ENCODE measurements at places on chromosomes 3 and 15. TPM values are rescaled to one million over a fixed set of nuclear protein-coding genes. Genes with fewer than 3 reads are reported as not detected.
A peak's percentile ranks its signal among the peaks of the same experiment; 100 is the strongest.

DNA sequence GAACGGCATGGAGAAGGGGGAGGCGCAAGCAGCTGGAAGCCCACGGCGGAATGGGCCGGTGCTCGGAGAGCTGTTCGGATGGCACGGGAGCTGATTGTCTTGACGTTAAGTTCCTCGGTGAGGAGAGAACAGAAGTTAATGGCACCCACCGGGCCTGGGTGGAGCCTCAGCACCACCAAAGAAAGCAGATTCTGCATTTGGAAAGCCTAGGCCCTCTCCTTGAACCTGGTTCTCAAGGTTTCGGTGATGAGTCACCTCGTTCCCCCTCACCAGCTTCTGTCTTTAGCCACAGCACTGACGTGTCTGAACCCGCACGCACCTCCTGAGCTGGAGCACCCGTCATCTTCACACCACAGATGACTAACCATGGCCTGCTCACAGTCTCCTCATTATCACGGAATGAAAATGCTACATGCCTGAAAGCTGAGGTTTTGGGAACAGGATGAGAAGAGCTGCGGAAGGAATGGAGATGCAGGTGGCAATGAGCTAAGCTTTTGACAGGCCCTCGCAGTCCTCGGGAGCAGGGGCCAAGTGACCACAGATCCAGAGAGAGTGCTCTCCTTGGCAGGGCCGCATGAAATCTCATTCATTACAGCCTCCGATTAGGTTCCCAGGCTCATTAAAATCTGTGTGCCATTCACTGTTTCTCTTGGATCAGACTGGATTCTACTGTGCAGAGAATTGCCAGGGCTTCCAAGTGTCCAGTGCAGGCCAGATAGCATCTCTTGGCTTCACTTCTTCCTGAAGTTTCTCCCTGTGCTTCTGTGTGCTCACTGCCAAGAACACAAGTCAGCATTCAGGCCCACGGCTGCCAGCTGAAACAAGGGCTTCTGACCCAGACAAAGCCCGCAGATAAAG, 96.3 kb upstream of the DLG1 start:
- peak; percentile 81 for DNase-seq

- DNase-seq = no peak
Observed at GRCh38 chr3:49901366-49902339, 2.0 kb downstream of the MST1R start.

- no peak for DNase-seq
Observed at GRCh38 chr3:129054605-129055104, 5.9 kb upstream of the GP9 start.

DNA sequence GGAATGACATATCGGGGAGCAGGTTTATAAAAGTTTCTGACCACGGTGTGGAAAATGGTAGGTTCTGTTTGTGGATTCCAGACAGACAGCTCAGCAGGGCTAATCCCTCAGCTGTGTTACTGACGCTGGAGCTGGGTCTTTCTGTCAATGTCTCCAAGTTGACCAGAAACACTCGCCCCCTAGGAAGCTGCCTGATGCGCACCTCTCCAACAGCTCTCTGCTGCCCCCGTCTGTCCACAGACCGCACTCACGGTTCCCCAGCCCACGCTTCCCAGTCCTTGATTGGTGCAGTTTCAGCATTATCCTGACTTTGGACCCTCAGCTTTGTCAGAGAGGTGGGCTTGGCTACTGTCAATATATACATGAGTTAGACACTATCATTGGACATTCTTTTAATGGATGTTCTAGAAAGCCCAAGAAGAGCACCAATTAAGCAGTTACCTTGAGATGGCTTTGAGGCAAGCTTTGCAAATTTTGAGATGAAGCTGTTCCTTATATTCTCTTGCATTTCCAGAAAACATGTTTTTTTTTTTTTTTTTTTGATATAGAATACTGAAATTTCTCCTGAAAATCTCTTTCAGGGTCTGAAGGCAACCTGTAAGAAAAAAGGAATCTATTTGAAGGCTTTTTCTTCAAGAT, 98.9 kb upstream of the TBC1D5 start:
- peak; percentile 75 for DNase-seq

- DNase-seq = no peak
Observed at GRCh38 chr3:132253262-132253878, 63.8 kb upstream of the ACP3 start.

DNA sequence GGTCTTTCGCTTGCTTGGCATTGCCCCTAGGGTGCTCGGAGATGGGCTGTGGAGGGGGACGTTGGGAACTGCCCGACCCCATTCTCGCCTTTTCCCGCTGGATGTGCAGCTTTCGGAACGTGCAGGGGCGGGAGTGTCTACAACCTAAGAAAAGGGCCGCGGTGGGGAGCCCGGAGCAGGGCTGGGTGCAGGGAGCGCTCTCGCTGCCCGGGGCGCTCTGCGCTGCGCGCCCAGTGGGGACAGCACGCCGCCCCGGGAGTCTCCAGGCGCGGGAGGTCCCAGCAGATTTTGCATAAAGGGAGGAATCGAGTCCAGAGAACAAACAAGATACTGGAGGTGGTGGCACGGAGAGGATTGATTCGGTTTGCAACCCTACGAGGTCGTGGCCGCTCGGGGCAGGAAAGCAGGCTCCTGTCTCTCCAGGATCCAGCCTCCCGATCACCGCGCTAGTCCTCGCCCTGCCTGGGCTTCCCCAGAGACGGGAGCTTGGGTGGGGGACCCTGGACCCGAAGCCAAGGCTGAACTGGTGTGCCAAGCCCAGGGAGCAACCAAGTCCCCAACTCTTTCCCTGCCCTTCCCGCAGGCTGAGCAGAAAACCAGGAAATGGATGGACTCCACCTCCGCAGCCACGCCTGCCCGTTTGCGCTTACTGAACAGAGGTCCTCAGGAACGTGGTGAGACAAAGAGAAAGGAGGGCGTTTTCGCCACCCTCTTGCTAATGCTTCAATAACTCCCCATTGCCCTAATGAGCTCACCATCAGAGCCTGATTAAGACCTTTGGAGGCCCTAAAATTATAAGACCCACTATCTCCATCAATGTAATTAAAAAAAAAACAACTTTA, 59.7 kb downstream of the NOX5 start:
- peak; percentile 72 for DNase-seq

- no peak for DNase-seq
Observed at GRCh38 chr3:17844236-17844635, 101.8 kb upstream of the TBC1D5 start.

GRCh38 chr15:31280046-31280830, 46.4 kb upstream of the KLF13 start:
- DNase-seq = no peak

DNA sequence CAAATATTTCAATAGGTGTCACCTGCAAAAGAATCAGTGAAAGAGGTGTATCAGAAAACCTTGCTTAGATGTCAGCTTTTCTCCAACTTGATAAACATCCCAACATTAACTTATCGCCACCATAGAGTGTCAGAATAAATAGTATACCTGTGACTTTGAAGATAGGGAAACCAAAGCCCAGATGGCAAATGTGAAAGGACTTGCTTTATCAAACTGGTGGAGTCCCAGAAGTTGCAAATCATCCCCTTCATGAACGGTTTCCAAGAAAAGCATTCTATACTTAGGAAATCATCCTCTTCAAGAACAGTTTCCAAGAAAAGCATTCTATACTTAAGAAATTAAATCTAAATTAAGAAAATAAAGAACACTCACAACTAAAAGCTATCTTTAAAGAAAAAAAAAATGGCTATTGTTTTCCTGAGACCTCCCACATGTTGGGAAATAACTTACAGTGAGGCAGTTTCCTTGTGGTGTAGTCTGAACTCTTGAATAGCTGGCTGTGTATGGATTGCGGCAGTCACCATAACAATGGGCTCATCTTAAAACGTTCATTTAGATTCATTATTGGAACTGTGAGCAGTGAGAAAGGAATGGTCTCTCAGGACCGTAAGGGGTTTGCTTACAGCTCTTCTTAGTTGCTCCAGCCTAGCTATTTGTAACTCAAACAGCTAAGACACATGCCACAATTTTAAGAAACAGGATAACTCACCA, 56.5 kb downstream of the GHSR start:
- DNase-seq = no peak

- DNase-seq = no peak
Observed at GRCh38 chr15:62807539-62808130, 234.9 kb upstream of the TPM1 start.

DNA sequence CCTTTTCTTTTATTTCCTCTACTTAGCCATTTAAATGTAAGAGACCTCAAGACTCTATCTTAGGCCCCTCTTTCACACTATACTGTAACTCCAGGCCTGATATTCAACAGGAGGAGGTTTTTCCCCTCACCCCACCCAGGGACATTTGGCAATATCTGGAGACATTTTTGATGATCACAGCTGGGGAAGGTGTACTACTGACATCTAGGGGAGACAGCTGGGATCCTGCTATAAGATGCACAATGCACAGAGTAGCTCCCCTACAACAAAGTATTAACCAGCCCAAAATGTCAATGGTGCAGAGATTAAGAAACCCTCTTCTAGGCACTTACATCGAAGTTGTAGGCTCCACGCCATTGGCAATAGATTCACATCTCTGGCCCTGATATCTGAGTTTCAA, 517.5 kb upstream of the UBE2E2 start:
- DNase-seq = no peak

DNA sequence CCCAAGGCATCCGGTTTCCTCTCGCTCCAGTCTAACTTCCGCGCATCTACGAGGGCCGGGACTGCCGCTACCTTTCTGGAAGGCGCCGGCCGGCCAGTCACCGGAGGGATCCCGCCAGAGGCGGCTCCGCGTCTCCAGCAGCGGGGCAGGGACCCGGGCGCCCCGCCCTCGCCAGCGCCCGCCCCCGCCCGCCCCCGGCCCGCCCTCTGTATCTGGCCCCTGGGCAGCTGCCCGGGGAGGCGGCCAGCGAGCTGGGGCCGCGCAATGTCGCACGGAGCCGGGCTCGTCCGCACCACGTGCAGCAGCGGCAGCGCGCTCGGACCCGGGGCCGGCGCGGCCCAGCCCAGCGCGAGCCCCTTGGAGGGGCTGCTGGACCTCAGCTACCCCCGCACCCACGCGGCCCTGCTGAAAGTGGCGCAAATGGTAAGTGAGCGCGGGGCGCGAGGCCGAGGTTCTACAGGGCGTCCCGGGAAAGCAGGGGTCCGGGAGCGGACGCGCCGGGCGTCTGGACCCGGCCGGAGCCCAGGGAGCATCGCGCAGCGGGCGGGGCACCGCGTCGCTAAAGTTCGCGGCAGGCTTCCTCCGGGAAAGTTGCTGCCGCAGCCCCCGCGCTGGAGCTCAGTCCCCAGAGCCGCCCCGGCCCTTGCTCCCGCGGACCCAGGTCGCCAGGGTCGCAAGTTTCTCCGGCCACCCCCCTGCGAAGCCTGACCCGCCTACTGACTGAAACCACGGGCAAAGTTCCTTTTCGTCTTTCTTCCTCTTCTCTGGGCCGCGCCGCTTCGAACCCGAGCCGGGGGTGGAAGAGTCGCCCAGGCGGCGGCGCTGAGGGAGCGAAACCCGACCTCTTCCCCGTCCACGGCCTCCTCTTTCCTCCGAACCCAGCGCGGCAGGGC, at the start of gene CMTM7:
Gene CMTM7, plus strand, starts transcription at position 211 of the 893 bp plus-strand sequence. Its CDS starts 54 bp downstream, at position 265.
- peak; percentile 79 for DNase-seq

The SNRPN gene
- total RNA-seq = 231 TPM

The THAP10 gene
- total RNA-seq = 3.6 TPM

The GOLGA6A gene
- total RNA-seq = not detected

The PLA2G4D gene
- not detected for total RNA-seq
